ENCODE measurements at places on chromosomes 11 and 22.

- no peak for DNase-seq
These were observed 909.2 kb upstream of the TENM4 start for GRCh38 chr11:80349997-80350396.

- no peak for DNase-seq
These were observed 77.0 kb upstream of the MYOD1 start for GRCh38 chr11:17642370-17642769.

DNA sequence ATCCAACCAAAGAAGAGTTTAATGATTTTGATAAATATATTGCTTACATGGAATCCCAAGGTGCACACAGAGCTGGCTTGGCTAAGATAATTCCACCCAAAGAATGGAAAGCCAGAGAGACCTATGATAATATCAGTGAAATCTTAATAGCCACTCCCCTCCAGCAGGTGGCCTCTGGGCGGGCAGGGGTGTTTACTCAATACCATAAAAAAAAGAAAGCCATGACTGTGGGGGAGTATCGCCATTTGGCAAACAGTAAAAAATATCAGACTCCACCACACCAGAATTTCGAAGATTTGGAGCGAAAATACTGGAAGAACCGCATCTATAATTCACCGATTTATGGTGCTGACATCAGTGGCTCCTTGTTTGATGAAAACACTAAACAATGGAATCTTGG, 23.9 kb downstream of the KDM4D start:
- no peak for DNase-seq

DNA sequence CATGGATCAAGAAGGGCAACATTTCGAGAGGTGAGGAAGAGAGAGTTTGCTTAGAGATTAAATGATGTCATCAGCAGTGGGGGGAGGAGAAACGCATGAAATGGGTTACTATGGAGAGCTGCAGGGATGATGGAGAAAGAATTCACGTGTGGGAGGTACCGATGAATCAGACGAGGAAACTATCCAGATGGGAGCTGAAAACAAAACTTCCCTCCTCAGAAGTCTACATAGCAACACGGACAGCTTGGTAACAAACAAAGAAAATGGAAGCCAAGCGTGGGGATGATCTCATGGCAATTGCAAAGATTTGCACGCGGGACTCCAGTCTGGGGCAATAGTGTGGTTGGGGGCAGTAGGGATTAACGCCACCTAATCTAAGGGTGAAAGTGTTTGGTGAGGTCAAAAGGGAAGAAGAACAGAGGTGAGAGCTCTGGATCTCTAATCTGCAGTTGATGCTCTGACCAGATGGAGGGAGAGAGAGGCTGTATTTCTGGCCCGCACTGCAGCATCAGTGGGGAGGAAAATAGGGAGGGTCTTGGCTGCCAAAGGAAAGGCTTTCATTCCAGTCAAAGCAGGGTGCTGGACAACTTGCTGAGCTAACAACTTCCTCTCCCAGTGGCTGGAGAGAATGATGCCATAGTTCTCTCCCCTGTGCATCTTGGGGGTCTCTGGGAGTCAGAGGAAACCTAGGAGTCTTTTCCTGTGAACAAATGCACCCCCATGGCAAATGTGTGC, 43.4 kb upstream of the CSNK2A3 start:
- DNase-seq = no peak

GRCh38 chr11:72519220-72519881, 85.0 kb upstream of the CLPB start:
- no peak for DNase-seq

GRCh38 chr22:30054067-30054763, 26.0 kb upstream of the HORMAD2 start:
- DNase-seq = no peak

- DNase-seq = no peak
These were observed 199.7 kb downstream of the FAT3 start for GRCh38 chr11:92424281-92424680.

- DNase-seq = no peak
These were observed 61.4 kb downstream of the LIF start for GRCh38 chr22:30185129-30185528.

- DNase-seq = no peak
These were observed 123.6 kb downstream of the CCDC34 start for GRCh38 chr11:27239305-27239942.

- DNase-seq = no peak
These were observed 2.9 kb upstream of the MRGPRG start for GRCh38 chr11:3221408-3222002.

GRCh38 chr22:49354516-49355210, 473.0 kb downstream of the BRD1 start:
- no peak for DNase-seq

GRCh38 chr22:28736301-28737155, 5.1 kb downstream of the CHEK2 start:
- DNase-seq = no peak

DNA sequence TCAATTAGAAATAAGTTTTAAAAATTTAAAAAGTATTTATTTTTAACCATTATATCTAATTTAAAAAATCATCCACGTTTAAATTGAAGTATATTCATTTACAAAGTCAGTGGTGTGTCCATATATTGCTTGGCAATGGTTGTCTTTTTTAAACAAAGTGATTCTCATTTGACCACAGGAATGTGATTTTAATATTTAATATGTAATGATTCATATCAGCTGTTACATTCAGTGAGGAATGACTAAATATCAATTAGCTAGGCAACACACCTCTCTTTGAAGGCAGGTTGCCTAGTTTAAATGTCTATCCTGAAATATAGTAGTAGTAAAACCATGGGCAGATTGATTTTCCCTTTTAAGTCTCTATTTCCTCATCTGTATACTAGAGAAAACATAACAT, 392.2 kb upstream of the CCDC179 start:
- DNase-seq = no peak

DNA sequence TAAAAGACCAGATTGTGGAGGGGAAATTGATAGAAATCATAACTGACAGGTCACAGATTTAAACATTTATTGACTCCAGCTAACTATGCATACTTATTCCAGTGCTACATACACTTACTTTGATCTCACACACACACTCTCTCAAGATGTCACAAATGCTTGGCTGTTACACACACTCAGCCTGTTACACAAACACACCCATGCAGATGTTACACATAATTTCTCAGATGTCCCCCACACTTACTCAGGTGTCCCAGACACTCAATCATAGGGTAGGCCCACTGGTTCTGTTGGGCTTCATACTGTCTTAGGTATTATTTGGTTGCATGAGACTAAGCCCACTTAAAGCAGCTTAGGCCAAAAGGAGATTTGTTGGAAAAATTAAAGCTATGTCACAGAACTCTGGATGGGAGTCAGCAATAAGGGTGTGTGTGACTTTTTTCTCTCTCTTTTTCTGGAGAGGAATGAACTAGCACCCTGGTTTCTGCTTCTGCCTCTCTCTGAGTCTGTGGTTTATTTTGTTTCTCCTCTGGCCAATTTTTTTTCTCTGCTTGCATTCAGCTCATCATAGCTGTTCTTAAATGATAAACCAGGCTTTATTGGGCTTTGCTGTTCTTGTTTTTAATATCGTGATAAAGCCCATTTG, 179.4 kb downstream of the INSC start:
- DNase-seq = no peak

GRCh38 chr11:12604557-12605153, 69.6 kb upstream of the TEAD1 start:
- DNase-seq = no peak

GRCh38 chr11:1707751-1708150, 10.8 kb downstream of the KRTAP5-6 start:
- DNase-seq = no peak

All from KG1 (cell line).